ENCODE measurements at places on chromosomes 2 and 18.

GRCh38 chr2:7508296-7508943 lies 591.2 kb downstream of the RNF144A start:
- no peak for DNase-seq

- no peak for DNase-seq
Measured at GRCh38 chr2:227423656-227424499, 36.1 kb upstream of the SCYGR1 start.

GRCh38 chr2:109265369-109265768 lies 136.4 kb downstream of the SH3RF3 start:
- DNase-seq = no peak

- no peak for DNase-seq
Measured at GRCh38 chr2:50018921-50019320, 864.6 kb upstream of the FSHR start.

DNA sequence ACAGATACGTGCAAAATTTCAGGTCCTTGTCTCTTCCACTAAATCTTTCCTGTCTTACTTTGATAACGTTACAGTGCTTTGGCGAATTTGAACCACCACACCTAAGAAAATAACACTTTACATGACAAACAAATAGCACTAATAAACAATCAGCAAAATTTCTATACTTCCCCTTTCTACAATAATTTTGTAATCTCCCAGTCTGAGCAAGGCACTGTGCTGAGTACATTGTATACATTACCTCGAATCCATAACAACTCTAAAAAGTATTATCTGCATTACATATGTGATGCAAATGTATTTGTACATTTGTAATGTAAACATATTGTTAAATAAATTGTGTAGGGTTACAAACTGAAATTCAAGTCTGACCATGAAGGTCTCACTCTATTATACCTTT lies 49.9 kb downstream of the RTN4 start:
- no peak for DNase-seq

DNA sequence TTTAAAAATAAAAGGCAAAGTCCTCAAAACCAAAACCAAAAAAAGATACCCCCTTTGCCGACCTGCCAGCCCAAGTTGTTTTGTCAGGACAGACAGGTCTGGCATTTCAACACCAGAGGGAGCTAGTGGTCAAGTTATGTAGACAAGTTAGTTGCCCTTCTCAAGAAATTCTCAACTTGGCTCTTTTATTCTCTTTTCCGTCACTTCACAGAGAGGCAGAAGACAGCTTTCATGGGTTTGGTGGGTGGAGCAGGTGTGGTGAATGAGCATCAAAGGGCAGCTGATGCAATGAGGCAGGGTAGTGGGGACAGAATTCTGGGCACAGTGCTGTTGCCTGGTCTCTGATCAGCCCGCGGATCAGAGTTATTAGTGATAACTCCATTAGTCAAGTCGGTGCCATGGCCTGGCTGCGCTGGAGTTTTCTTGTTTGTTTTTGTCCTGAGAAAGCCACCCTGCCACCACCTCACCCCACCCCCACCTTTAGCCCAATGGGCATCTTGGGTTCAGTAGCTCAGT lies 303.7 kb upstream of the EPAS1 start:
- DNase-seq = peak; percentile 38

GRCh38 chr2:1487758-1488157 lies 74.5 kb downstream of the TPO start:
- DNase-seq = no peak

- no peak for DNase-seq
Measured at GRCh38 chr2:128416109-128416785, 97.6 kb upstream of the HS6ST1 start.

DNA sequence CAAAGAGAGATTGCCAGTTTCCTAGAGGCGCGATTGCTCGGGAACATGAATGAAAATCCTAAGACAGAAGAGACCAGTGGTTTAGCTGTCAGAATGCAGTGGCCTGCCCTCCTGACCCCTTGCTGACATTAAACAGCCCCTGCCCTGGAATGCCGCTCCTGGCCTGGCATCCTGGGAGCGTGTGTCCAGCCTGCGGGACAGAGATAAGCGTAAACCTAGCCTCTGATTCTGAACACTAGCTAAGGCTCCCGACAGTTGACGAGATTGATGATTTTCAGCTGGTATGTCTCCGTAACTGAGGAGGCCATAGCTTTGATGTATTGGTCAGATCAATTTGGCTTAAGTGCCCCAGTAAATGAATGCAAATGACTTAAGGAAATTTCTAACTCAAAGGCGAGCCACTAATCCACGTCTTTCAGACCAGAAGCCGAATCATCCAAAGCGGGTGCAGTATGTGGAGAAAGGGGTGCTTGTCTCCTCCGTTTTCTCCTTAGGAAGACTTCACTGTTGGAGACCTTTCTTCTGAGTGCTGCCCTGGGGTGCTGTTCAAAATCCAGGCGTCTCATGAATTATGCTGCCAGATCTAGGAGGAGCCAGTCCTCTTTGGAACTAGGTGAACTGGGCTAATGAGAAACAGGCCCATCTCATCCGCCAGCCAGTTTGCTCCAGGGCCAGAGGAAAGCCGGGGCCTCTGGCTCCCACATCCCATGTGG lies 142.5 kb upstream of the L3MBTL4 start:
- no peak for DNase-seq

- DNase-seq = no peak
Measured at GRCh38 chr18:63224630-63225029, 94.9 kb downstream of the BCL2 start.

All from NCI-H2107 (cell line).